ENCODE measurements at places on chromosomes 3 and 15. TPM values are rescaled to one million over a fixed set of nuclear protein-coding genes. Genes with fewer than 3 reads are reported as not detected.

DNA sequence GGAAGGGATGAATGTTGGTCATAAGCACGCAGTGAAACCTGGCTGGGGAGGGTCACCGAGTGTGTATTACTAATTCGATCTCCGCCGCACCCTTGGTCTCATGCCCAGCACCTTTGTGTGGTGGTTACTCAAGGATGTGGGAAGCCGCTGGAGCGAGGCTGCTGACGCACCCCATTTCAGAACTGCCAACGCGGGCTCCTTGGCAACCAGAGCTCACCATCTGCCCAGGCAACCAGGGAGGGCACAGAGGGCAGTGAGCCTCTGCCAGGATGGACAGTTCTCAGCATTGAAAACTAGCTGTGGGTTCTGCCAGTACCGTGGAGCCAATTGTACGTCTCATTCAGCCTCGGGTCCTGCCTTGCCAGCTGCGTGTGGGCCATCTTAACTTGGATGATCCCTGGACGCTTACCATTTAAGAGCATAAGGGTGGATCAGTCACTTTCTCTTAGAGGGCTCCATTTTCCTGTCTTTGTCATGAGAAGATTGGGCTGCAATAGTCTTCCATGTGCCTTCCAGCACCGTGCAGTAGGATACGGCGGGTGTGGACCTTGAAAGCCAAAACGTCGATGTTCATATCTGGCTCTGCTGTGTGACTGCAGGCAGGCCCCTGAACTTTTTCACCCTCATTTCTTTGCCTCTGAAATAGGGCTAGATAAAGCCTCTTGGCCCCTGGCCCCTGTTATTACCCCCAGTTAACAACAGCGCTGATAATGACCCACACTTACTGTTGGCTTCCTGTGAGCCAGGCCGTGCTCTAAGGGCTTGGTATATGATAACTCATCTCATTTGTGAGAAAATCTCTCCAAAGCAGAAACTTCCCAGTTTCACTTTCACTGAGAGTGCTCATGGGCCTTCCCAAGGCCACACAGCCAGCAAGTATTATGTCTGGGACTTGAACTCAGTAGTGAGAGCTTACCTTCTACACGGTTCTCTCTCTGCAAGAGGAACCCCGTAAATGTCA, 238.8 kb downstream of the OPA1 start:
- DNase-seq: no peak

DNA sequence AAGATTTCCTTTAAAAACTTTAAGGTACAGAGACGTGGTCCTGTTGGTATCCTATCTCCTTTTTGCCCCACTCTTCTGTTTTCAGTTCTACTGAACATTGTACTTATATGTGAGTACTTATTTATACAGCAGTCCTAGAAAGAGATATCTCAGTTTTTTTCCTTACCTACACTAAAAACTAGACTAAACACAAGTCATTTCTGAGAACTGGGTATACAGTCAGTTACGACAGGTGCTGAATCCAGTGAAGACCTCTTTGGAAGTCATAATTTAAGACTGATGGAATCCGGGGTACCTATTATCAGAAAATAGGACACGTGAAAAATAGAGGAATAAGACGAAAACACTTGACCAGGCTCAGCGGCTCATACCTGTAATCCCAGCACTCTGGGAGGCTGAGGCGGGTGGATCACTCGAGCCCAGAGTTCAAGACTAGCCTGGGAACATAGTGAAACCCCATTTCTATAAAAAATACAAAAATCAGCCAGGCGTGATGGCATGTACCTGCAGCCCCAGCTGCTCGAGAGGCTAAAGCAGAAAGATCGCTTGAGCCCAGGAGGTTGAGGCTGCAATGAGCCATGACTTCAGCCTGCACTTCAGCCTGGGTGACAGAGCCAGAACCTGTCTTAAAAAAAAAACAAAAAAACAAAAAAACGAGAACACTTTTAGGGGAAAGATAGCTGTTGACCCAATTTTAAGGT, 76.3 kb downstream of the KLHL25 start:
- no peak for DNase-seq

- no peak for DNase-seq
Observed at GRCh38 chr15:78716651-78717050, 75.6 kb upstream of the CHRNB4 start.

DNA sequence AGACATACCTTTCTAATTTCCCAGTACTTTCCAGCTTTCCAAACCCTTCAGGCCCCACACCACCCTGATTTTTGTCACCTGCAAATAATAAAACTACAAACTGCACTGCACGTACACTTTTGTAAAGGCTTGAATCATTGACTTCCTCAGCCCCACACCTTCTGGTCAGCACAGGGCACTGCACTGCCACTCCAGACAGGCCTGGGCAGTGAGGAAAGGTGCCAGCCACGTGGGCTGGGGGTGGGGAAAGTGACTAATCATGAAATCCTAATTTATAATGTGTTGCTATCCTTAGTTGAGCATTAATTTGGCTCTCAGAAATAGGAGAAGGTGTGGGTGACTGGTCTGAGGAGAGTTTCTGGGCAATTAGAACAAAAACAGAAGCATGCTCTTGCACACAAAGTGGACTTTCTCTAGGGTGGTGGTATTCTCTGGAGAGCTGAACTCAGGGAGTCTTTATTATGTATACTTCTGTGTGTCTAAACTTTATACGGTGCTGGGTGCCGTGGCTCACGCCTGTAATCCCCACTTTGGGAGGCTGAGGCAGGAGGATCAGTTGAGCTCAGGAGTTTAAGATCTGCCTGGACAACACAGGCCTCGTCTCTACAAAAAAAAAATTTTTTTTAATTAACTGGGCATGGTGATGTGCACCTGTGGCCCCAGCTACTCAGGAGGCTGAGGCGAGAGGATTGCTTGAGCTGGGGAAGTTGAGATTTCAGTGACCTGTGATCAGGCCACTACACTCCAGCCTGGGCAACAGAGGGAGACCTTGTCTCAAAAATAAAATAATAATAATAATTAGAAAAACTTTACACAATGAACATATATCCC, 58.2 kb upstream of the FLNB start:
- DNase-seq: no peak

DNA sequence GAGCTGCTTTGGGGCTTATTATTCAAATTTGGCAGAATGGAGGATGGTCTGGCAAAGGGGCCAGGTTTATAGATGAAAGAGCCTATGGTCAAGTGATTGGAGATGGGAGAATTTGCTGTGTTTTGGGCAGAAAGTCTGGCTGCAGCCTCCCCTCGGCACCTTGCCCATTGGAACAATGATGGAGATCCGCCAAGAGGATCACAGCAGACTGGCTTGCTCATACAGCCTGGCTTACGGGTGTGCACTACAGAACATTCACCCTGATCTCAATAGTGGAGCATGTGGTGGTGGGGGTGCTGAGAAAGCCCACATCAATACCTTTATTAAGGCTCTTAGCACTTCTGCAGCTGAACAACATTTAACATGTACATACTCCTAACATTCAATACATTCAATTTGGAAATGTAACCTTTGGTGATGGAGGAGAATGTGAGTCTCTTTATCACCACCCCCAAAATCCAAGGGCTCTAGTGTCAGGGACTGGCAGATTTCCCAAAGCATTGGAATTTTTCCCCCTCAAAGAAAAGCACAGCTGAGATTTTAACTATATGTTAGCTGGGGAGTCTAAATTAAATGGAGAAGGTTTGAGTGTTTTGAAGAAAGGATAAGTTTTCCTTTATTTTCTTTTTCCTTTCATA, 118.4 kb upstream of the TMC3 start:
- DNase-seq: no peak

DNA sequence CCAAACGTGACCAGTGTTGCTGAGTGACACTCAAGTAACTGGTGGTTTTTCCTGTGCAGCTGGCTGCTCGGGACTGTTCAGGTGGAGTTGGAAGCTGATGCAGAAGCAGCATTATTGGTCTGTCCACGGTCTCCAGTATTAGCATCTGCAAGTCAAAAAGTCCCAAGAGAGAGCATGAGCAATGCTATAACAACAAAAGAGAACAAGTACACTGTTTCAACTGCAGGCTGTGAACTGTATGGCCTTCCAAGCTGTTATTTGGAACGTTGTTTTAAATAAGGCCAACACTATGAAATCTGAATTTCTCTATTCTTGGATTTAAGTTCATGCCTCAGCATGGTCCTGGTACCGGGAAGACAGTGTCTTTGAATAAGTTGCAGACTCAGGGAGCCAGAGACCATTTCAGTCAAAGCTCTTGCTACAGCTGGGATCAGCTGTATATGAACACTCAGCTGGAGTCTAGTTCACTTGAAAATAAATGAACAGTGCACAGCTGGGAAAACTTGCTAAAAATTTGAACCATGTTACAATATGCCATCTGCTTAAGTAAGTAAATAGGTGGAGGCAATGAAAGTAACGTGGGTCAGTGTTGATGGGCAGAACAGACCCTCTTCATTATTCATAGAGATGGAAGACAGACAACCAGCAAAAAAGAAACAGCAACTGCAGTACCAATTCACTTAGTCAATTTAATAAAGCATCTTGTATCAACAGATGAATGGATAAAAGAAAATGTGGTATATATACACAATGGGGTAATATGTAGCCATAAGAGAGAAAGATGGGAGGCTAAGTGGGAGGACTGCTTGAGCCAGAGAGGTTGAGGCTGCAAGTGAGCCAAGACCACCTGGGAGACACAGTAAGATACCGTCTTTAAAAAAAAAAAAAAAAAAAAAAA, 45.1 kb downstream of the NR1I2 start:
- DNase-seq: no peak

- DNase-seq: no peak
Observed at GRCh38 chr3:157871838-157872460, 234.3 kb downstream of the SHOX2 start.

NR1I2 gene
- not detected for total RNA-seq

USP3 gene
- 13.7 TPM for total RNA-seq

AGTR1 gene
- total RNA-seq: 2.2 TPM

TTLL13 gene
- not detected for total RNA-seq

Measured in Right ventricle myocardium inferior (tissue), 1 donor.